ENCODE measurements at places on chromosomes 5 and 9.

DNA sequence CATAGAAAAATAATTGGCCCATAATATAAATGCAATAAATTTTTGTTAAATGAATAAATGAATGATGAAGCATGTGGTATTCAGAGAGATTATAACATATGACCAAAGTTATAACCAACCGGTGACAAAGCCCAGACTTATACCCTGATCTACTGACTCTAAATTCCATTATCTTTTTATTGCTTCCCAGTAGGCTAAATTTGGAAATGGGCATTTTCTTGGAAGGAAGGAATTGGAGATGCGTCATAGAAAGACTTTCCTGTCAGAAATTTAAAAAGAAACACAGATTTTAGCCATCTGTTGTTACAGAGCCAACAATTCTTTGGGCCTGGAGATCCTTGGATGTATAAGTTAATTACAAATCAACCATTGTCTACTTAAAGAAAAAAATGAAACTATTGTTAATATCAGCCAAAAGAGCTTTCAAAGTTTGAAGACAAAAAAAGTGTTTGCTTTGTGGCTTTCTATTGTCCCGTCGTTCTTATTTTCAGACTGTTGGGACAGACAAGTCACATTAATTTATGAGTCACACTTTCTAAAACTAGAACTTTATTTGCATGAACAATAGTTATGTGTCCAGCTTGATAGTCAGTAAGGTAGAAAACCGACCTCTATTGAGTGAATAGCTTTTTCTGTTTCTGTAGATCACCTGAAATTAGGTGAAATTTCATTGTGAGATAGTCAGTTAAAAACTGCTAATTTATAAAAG lies 428.7 kb downstream of the GABRG2 start:
- DNase-seq = no peak

DNA sequence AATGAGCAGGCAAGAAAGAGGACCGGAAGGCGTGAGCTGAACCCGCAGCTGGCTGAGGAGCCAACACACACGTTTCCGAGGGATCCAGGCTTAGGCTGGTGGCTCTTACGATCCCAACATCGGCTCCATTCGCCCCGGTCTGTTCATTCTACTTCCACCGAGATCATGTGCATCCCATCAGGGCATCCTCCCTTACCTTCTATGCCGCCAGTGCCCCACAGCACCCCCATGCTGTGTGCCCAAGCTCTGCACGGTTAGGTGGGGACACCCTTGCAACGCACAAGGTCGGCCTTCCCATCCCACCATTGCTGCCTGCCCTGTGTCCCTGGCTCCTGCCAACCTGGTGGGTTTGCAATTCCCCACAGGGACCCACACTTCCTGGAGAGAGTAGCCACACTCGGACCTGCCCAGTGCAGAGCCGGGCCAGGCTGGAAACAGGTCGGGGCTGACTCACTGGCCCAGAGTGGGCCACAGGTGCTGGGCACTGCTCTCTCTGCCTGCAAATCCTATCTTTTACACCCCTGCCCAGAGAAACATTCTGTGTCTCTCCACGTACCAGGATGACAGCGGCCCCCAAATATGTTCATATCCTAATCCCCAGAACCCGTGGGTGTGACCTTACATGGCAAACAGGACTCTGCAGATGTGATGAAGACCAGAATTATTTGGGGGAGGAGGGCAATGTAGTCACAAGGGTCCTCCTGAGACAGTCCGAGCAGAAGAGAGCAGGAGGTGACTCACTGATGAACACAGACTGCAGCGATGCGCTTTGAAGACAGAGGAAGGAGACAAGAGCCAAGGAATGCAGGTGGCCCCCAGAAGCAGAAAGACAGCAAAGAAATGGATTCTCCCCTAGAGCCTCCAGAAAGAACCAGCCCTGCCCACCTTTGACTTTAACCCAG lies 182.2 kb downstream of the AUH start:
- DNase-seq = peak; percentile 57

DNA sequence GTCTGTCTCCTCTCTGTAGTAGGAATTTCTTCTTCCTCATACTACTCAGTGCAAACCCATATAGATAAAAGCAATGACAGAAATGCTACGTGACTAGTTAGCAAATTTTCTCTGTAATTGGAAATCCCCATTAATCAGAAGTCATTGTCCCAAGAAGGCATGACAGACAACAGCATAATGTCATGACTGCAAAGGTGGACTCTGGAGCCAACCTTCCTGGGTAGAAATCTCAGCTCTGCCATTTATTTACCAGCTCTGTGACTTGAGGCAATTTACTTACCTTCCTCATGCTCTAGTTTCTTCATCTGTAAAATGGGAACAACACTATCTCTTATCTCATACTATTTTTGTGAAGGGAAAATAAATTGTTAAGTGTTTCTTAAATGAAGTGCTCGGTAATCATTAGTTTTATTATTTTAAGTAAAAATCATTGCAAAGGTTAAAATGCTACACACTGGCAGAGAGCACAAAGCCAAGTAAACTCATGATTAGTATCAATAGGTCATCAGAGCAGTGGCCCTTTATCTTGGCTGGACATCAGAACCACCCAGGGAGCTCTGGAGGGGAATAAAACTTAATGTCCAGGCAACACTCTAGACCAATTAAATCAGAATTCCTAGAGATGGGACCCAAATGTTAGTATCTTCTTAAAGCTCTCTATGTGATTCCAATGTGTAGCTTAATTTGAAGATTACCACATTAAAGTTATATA lies 43.8 kb upstream of the FST start:
- no peak for DNase-seq

GRCh38 chr9:97895211-97895610 lies 27.1 kb downstream of the TRMO start:
- DNase-seq = no peak

DNA sequence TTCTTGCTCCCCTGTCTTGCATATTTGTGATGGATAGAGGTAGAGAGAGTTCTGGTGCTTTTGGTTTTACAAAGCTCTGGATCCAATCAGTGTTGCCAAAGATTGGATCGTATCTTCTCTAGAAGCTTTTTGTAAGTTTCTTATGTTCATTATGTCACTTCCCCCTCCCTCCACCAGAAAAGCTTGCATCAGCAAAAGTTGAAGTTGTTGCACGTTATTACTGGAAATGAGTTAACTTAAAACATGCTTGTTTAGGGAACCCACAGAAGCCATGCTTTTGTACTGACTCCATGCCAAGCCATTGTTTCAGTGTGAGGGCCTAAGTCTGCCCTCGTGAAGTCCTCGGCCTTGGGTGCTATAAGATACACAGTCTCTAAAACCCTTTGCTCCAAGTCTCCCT lies 186.5 kb downstream of the ERCC6L2 start:
- DNase-seq = no peak

- no peak for DNase-seq
Observed at GRCh38 chr5:133063965-133064364, 12.2 kb downstream of the HSPA4 start.

DNA sequence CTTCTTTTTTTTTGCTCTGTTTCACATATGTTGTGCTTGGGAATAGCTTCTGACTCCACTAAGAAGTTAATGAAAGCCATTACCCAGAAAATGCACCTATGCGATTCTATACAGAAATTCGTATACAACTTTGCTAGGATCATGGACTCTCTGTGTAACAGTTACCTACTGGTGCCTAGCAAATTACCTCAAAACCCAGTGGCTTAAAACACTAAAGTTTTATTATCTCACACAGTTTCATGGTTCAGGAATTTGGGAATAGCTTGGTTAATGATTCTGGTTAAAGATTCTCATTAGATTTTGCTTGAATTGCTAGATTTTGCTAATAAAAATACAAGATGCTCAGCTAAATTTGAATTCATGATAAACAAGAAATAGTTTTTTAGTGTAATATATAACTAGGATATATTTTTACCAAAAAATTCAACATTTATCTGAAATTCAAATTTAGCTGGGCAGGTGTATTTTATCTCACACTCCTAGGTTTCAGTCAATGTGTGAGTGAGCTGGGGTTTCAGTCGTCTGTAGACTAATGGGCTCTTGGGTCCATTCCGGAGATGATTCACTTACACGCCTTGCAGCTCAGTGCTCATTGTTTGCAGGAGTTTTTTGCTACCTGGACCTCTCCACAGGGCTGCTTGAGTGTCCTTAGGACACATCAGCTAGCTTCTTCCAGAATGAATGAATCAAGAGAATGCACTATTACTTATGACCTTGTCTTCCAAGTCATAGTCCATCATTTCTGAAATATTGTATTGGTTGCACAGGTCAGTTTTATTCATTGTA lies 75.1 kb downstream of the MROH2B start:
- DNase-seq = no peak

DNA sequence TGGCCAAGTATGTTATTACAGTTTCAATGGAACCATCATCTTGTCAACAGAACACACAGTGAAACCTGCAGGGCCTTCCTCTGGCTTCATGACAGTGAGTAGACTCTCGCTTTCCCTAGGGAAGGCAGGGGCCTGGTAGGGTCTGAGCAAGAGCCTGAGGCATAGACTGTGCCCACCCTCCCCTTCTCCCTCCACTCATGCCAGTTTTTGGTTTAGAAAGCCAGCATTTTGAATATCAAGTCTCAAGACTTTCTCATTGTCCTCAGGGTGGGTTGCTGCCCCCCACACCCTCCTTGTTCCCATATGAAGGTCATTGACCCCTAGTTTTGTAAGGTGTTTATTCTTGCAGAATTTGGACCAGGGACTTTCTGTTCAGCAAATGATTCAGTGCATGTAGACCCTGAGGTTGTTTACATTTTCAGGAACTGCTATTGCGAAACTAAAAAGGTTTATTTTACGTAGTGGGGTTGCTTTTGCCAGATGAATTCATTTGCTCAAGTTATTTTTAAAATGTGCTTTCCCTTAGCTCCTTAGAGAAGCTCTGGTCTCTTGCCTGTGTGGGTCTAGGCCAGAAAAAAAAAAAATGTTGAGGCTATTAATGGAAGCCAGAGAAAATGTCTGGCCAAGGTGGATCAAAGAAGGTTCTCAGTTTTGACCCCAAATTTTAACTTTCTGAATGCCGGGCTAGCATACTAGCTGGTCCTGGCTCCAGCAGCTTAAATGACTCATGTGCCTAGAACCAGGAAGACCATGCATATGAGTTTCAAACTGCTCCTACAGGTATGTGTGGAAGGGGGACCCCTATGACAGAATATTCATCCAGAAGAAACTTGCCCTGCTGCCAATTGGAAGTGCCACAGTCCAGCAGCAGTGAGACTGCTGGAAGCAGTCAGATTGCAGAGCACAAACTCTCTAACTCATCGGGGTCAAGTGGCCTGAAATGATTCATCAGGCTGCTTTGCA lies 10.1 kb upstream of the MOB3B start:
- no peak for DNase-seq

GRCh38 chr5:154755361-154756008 lies at the start of gene LARP1:
Gene LARP1 (plus strand): TSS chr5:154755377. CDS start chr5:154755758, 381 bp downstream.
- peak; percentile 64 for DNase-seq

- no peak for DNase-seq
Observed at GRCh38 chr5:170053896-170054295, 51.8 kb upstream of the FOXI1 start.

GRCh38 chr9:22449719-22450118 lies 3.1 kb downstream of the DMRTA1 start:
- no peak for DNase-seq

GRCh38 chr5:143309661-143310431 lies 93.6 kb downstream of the NR3C1 start:
- no peak for DNase-seq

DNA sequence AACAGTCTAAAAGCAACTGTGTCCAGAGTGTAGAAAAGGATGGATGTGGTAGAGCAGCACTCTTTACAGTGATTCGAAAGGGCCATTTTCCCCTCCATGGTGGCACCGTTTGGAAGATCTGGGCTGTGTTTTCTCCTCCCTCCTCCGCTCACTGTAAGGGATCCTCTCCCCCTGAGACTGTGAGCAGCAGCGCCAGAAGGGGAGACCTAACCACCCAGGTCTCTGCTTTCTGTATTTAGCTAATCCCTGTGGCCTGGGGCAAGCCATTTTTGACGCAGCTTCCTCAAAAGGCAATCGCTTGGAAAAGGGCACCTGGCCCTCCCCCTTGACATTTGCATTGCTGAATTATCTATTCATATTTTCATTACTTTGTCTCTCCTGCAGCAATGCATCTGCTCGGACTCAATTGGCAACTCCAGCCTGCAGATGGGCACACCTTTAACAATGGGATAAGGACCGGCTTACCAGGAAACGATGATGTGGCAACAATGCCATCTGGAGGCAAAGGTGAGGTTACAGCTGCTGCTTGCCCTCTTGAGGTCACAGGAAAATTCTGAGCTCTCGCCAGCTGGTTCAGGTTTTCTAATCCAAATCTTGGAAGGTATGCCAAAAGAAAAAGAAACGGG lies 244.3 kb upstream of the WWC1 start:
- DNase-seq = peak; percentile 56

DNA sequence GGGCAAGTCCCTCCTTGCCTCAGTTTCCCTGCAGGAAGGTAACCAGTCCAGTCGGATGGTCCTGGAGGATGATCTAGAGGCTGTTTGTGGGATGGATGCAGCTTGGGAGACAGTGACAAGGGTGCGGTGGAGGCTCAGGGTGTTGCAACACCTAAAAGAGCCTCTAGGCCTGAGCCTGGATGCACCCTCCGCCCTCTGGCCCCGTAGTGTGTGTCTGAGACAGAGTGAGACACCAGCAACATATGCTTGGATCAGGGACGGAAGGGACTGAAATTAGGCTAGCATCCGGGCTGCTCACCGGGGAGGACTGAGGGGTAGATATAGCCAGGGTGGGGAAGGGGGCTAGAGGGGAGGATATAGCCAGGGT lies 1.1 kb downstream of the CRAT start:
- no peak for DNase-seq

DNA sequence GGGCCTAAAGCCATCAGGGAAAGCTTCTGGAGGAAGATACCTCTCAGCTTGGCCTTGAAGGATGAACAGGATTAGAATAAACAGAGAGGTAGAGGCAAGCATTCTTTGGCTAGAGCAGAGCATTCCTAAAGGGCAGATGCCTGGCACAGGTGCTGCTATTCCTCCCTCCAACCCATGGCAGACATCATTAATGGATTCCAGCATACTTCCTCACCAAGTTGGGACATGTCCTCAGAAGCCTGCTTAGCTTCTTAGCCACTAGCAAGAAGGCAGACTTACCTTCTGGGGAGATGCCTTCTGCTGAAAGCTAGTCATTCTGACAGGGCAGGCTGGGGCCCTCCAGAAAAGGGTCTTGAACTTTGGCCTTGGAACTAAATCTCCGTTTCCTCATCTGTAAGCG lies 122.0 kb downstream of the RGS3 start:
- DNase-seq = no peak

DNA sequence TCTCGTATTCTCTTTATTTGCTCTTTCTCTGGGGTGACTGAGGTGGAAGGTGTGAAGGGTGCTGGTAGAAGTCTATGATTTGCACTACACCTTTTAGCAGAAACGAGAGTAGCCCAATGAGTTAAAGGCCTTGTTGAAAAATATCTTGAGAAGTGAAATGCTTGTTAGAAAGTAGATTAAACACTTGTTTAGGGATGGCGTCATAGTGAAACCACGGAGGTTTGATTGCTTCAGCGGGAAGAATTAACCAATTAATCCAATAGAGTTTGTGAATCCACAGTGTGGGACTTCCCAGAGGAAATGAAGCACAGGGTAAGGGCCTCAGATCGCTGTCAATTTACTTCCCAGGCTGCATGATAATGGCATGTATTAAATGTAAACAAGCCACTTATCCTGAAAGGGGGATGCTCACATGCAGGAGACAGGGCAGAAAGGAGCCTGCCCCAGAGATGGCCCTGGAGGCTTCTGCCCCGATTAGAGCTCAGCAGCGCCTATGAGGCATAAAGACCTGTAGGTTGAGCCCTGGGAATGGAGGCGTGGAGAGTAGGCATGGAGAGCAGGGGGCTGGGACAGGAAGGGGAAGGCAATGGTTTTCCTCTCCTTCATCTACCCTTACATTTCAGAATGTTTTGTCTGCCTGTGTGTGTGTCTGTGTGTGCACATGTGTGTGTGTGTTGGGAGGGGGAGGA lies 1.5 kb downstream of the FAM170A start:
- DNase-seq = no peak
